ENCODE measurements at places on chromosomes 2 and 18. TPM values are rescaled to one million over a fixed set of nuclear protein-coding genes. Genes with fewer than 3 reads are reported as not detected.

- no peak for DNase-seq
Observed at GRCh38 chr2:25740810-25741381, 67.5 kb upstream of the DTNB start.

- DNase-seq = no peak
Observed at GRCh38 chr2:100207411-100207885, 65.1 kb upstream of the AFF3 start.

Gene TEX44
- not detected for polyA plus RNA-seq

DNA sequence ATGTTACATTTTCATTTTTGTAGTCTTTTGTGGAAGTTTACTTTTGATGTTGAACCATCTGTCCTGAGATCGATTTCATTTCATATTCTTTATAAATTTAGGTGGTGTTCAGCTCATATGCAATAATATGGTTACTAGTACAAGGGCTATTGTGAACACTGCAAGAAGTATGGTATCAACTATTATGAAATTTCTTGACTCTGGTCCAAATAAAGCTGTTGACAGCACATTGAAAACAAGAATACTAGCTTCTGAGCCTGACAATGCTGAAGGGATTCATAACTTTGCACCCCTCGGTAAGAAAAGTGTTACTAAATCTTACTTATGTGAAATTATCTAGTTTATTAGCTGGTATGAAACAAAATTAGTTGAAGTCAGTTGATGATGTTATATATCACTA, 124.9 kb upstream of the TTC27 start:
- DNase-seq = no peak

Gene IL18R1
- polyA plus RNA-seq = 2.0 TPM

DNA sequence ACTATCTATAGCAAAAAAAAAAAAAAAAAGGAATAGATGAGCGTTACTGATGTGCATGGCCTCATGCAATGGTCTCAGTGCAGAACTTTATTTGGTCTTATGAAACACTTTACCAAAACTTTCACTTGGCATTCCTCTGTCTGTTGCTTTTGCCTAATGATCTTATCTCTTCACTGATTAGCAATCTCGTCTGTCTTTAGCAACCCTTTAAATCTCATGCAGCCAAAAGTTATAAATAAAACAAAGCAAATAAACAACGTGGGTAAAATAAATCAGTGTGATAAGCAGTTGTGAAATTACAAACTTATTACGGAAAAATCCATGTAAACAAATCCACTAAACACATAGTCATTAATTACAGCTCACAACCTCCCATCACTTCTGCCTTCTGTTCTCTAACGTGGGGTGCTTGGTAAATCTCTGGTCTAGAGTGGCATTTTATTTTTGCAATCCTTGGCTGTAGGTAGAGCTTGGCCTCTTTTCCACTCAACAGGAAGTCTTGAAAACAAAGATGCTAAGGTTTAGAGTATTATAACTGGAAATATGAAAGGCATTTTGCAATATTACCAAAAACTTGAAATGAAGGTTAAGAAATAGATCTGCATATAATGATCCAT, 288.0 kb downstream of the AFF3 start:
- no peak for DNase-seq

DNA sequence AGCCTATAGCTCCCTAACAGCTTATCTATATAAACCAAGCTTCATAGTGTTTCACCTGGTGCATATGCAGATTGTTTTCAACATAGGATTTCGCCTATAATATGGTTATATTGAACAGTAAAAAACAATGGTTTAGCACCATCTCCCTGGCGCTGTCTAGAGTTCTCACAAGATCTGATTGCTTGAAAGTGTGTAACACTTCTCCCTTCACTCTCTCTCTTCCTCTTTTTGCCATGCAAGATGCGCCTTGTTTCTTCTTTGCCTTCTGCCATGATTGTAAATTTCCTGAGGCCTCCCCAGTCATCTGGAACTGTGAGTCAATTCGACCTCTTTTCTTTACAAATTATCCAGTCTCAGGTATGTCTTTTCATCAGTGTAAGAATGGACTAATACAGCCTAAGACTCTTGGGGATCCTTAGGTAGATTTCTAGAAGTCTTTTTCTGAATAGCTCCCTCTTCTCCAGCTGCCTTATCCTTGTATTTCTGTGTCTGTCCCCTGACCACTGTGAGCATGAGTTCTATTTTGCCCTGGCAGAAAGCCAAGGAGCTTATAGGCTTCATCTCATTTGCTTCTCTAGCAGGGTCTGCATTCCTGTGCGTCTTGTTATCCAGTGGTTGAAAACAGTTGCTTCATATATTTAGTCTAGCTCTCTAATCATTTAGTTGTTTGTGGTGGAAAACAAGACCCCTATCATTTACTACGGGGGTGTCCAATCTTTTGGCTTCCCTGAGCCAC, 401.6 kb downstream of the GPD2 start:
- DNase-seq = no peak

GRCh38 chr18:77478646-77479442, 229.2 kb downstream of the GALR1 start:
- no peak for DNase-seq

DNA sequence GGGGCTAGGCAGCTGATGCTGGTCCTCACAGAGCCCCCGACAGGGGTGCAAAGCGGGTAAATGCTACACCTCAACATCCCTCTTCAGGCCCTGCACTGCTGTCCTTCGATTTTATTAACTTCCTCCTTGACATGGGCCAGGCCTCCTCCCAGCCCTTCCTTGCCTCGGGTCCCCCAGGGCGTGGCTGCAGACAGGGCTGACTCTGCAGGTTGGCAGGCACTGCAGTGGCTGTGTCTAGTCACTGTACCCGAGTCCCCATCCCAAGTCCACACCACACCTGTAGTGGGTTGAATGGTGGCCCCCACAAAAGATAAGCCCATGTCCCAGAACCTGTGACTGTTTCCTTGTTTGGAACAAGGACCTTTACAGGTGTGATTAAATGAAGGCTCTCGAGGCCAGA, 140.2 kb downstream of the TWIST2 start:
- DNase-seq = no peak

DNA sequence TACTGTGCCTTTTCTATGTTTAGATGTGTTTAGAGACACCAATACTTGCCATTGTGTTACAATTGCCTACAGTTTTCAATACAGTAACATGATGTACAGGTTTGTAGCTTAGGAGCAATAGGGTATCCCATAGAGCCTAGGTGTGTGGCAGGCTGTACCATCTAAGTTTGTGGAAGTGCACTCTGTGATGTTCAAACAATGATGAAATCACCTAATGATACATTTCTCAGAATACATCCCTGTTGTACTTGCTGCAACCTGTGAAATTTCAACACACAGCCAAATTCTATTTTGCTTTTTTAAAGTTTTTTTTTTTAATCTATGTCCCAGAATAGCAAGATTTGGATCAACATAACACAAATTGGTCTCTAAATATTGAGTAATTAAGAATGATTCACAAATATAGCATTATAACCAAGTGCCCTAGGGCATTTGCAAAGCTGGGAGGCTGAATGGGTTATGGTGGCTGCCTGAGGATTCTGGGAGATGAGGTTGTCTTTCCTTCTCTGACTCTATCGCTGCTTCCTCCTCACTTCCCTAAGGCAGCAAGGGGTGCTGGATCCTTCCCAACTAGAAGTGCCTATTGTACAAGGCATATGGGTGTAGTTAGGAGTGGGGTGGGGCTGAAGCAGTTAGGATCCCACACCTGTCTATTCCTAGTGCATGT, 78.3 kb downstream of the SKA1 start:
- DNase-seq = no peak

DNA sequence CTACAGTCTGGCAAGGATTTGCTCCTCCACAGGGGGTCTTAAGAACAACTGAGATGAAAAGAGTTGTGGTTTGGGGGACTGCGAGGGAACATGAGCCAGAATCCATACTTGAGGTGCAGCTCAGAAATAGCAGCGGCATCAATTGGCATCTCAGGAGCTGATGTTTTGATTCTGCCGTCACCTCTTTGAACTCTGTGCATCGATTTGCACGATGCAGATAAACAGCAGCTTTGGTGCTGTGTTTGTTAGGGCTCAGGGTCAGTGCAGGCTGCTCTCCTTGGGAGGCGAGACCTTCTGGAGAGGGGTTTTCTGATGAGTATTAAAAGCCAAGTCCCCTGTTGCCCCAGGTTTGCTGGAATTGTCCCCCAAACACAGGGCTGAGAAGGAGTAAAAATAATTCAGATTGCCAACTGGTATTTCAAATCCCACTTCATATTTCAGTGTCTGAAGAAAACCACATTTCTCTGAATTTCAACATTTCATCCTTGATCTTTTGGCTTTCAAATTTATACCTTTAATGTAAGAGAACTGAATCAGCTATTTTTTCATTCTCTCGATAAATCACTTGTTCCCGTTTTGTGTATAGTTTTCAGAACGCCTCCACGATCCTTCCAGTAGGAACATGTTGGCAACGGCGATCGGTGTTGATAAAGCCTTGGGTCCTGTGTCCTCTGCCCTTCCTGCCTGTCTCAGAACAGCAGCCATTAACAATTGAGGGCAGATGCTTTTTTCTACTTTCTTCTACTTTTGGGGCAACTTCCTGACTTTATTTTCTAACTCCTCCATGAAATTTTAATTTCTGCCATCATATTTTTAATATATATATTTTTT, 65.0 kb downstream of the RAB31 start:
- no peak for DNase-seq

Gene FANCL
- 44.9 TPM for polyA plus RNA-seq

Gene MROH2A
- polyA plus RNA-seq = not detected

GRCh38 chr18:78779996-78780718, 199.5 kb upstream of the SALL3 start:
- no peak for DNase-seq

Gene SERPINB7
- polyA plus RNA-seq = 0.43 TPM

- no peak for DNase-seq
Observed at GRCh38 chr2:46858702-46859090, 56.9 kb downstream of the MCFD2 start.

GRCh38 chr2:108634576-108635160, 84.6 kb upstream of the RANBP2 start:
- no peak for DNase-seq

DNA sequence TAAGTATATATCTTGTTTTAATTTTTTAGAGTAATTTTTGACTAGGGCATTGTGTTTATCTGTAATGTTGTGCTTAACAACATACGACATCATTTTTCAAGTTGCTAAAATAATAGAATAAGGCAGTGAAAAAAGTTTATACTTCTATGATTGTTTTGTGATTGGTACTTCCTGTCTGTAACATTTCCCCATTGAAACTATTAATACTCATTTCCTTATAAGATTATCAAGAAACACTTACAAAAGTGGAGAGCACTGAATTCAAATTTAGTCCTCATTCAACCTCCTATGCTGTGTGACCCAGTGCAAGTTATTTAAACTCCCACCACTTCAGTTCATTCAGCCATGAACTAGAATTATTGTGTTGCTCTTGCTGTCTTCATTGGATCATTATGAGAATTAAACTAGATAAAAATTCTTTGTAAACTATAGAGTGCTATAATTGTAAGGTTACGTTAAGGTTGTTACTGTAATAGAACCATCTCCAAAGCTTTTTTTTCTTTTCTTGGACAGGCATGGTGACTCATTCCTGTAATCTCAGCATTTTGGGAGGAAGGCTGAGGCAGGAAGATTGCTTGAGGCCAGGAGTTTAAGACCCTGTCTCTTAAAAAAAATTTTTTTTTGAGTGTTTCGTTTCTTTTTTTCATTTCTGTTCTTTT, 2.8 kb downstream of the ETAA1 start:
- DNase-seq = no peak

GRCh38 chr2:85239102-85239501, 88.7 kb downstream of the TGOLN2 start:
- no peak for DNase-seq

Gene REG3A
- not detected for polyA plus RNA-seq

DNA sequence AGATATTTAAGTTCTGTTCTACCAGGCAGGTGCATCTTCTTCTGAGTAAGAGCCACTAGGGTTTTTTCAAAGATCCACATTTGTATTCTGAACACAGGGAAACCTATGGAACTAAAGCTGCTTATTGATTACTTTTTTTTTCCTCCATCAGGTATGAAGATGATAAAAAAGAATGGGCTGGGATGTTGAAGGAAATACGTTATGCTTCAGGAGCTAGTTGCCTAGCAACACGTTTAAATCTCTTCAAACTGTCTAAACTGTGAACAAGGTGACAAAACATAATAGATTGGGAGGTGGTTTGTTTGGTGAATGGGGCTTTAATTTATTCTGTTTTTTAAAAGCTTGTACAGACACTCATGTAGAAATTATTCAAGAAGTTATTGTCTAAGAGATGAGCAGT, 15.9 kb downstream of the KLHL41 start:
- no peak for DNase-seq

Gene TMSB10
- polyA plus RNA-seq = 1,549 TPM

DNA sequence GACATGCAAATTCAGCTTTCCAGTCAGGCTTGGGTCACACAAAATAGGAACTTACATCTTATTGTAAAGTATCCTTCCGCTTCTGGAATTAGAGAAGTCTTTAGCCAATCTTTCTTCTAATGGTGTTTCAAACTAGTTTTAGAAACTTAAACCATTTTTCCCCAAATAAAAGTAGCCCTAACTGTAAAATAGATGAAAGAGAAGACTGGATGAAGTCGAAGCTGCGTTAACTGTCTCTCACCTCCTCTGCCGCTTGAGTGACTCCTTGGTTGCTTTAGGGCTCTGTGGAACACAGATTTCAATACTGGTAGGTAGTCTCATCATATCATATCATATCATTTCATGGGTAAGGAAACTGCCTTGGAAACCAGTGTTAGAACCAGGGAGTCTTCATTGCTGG, 498.4 kb downstream of the XIRP2 start:
- DNase-seq = no peak
